SK-MEL-5 (cell line): ENCODE measurements at places on chromosomes 3 and 15. TPM values are rescaled to one million over a fixed set of nuclear protein-coding genes. Genes with fewer than 3 reads are reported as not detected.
A peak's percentile ranks its signal among the peaks of the same experiment; 100 is the strongest.

DNA sequence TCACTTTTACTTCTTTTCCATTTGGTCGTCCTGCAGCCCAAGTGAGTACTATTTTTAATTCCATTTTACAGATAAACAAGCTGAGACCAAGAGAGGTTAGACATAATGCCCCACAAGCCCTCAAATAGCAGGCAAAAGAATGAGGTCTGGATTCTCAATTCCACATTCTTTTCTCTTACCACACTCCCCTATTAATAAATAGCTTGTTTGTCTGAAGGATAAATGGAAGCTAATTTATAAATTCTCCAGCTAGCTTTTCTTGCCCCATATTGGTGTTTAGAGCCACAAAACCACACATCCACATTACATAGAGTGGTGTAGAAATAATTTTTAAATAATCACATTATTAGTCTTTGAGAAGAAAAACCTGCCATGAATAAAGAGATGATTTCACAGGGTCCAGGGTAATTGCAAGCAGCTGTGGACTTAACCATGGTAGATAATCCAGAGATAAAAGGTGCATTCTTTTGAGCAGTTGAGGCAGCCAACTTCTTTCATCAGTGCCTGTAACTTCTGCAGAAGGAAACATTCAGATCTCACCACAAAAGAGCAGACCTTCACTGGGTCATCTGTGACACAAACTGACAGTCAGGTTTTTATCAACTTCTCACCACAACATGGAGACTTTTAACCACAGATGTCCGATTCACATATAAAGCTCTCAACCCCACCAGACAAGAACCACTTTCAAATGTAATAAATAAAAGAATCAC is 313.4 kb upstream of the STT3B start:
- DNase-seq = peak; percentile 57

DNA sequence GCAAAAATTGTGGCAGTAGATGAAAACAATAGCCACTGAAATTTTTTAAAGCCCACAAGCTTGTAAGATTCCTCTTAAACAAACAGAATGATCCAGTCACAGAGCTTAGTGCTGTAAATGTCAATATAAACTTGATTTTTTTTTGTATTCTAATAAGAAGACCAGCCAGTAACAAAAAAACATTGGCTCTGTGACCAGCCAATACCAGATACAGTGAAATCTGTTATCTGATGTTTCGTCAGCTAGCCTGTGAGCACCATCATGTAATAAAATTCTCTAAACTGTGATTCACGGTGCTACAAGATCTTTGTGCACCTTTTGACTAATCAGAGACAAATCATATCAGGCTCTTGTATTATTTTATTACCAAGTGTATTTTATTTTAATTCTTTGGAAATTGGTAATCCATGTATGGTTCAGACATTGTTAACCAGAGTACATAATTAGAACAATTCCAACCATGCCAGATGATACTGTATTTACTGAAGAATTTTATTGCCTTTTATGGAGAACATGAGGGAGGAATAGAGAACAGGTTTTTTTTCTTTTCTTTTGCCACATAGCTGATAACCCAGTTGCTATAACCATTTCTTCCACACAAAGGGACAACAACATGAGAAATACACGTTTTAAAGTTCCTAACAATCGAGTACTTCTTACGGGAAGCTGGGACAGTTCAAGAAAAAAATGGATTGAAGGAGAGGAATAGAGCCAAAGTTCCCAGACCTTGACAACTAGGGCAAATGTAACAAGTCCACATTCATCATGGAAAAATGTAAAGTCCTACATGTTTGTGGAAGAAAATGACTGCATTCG is 71.9 kb downstream of the FILIP1L start:
- no peak for DNase-seq

DNA sequence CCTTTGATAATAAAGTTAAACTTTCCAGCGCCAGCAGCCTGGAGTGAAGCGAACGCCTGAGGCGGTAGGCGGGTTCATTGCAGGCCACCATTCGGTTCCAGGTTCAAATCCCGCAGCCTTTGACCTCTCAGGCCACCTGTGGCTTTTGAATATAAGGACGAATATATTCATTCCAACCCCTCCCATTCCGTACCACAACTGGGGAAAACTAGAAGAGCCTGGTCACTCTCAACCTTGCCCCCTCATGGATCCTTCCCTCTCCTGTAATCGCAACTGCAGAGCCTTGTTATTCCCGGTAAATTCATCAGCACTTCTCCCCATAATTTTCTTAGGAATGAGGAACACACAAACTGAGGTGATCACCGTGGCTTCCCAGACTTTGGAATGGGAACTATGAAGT is 35.2 kb downstream of the ZIC4 start:
- DNase-seq = no peak

DNA sequence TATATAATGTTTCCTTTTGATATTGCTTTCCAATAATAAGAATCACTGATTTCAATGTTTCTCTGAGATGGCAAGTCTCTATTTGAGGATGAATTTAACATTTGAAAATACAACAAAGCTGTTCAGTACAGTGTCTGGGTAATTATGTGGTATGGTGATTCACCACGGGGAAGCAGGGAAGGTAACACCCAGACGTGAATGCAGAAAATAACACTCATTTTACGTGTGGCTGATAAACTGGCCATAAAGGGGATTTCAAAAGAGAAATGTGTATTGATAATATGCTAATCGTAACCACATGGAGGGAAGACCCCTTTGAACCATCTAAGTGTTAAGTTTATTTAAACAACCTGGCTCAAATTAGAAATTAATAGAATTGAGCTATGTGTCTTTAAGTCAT is 344.6 kb downstream of the GRM7 start:
- DNase-seq = no peak

DNA sequence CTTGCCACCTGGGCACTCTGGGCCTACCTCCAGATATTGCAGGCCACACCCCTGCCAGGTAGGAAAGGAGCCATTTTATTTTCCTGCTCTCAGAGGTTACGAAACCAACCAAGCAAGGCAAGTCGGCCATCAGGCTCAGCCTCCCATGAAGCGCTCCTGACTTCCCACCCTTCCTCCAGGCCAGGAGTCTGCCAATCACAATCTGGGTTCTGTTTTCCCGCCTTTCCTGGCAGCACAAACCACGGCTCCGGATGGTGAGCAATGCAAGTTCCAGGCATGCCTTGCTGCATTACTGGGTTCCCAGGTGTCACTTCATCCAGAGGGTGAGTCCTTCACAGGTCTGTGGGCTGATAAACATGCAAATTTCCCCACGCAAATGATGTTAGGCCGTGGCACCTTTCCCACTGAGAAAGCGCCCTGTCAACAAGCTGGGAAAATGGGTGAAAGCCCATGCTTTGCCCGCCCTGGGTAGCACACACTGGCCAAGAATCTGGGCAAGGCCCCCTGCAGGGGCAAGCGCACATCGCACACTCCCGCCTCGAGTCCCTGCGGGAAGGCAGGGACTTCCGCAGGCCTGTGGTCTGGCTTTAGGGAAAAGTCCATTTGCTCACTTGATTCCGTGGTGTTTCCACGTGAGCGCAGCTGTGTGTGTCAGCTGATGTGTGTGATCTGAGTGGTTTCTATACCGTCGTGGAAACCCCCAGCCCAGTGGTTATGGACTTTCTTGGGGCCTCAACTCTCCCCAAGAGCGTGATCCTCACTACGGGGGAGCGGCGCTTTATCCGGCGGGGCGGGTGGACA is 61.6 kb upstream of the RYK start:
- no peak for DNase-seq

DNA sequence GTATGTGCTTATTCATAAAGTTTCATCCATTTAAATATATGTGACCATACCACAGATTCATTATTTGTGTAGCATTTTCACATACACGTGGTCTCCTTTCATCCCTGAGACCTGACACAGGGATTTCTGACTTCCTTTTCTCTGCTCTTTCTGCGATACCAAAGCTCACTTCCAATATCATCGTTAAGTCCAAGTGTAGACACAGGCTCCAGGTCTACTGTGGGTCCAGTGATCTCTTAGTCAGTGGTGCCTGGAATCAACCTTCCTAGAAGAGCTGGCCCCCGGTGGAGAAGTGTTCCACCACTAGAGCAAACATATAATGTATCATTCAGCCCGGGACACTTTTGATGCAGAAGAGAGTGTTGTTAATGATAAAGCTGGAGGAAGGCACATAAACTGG is 72.4 kb downstream of the LDHAL6B start:
- DNase-seq = no peak

DNA sequence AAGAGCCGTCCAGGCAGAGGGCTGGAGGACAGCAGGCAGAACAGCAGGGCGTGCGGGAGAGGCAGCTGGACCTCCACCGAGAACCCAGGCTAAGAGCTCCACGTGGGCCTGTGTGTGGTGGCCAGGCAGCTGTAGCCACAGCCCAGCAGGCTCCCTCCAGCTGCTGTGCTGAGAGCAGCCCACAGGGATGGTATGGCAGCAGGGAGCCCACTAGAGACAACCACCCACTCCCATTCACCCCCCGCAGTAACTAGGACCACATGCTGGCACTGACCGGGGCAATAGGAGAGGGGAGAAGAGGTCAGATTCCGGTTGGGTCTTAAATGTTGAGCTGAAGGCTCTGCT is 25.6 kb upstream of the MUSTN1 start:
- no peak for DNase-seq

DNA sequence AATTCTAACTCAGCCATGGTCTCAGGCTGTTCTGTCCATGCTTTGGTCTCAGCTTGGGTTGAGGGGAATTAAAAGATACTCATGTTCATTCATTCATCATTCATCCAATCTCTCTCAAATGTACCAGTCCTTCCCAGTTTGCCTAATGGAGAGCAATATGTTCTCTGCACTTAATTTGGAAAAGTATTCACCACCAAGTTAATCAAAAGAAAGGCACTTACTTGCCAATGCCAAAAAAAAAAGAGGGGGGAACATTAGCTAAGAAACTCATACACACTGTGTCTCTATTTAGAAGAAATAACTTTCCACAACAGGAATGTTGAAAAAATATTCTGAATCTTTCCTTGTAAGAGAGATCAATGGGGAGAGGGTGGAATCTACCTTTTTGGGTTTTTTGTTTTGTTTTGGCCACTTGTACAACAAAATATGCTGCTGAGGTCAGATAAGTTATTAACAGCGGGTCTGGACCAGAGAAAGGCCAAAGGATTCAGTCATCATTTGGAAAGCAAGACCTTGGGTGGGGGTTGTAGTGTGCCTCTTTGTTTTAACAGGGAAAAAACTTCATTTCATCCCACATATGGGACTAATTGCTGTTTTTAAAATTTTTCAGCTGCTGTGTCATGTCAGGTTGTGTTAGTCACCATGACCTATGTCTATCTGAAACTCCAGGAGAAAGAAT is 152.3 kb downstream of the FBN1 start:
- no peak for DNase-seq

Gene NANOGP8
- total RNA-seq = not detected in 2 replicates

Gene SCAANT1
- total RNA-seq = not detected in 2 replicates
